ENCODE measurements at places on chromosomes 5 and 9.

DNA sequence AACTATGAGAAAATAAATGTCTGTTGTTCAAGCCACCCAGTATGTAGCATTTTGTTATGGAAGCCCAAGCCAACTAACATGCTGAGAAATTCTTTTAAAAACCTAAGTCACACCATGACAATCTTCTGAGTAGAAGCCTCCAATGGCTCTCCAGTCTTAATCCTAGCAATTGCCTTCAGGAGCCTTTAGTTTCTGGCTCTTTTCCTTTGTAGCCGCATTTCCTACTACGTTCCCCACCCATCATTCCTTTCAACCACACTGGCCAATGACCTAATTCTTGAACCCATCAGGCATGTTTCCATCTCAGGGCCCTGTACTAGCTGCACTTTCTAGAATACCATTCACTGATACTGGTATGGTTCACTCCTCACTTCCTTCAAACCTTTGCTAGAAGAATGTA lies 2.1 kb upstream of the MRPS30 start:
- DNase-seq: no peak

DNA sequence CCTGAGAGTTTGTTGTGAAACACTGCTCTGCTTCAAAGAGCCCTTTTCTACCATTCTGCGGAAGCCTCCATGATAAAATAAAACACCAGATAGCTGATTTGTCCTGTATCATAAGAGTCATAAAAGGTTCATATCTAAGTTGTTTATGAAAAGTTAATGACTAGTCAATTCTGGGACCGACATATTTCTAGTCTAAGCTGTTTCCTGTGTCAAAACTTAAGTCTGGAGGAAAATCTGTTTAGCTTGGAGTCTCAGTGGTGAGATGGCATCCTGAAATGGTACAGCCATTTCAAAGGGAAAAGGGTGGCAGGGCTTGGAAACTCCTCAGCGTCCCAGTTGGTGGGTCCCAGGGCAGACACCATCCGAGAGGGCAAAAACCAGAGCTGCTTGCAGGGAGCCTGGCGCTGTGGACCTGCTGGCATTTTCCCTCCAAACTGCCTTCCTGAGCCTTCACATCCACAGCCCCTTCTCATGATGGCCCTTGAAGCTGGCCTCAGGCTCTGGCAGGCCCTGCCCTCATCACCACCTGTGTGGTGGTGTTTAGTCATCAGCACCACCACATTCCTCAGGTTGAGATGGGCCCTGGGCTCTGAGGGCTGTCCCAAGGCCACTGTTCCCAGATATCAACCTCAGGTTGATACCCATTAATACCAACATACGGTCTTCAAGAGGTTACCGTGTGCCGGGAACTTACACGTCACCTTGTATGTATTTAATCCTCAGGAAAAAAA lies 184.0 kb downstream of the HSPA4 start:
- no peak for DNase-seq

- no peak for DNase-seq
These were observed 399.0 kb upstream of the BRINP1 start for GRCh38 chr9:119768266-119768665.

- no peak for DNase-seq
These were observed 11.6 kb upstream of the SUSD1 start for GRCh38 chr9:112186695-112187094.

DNA sequence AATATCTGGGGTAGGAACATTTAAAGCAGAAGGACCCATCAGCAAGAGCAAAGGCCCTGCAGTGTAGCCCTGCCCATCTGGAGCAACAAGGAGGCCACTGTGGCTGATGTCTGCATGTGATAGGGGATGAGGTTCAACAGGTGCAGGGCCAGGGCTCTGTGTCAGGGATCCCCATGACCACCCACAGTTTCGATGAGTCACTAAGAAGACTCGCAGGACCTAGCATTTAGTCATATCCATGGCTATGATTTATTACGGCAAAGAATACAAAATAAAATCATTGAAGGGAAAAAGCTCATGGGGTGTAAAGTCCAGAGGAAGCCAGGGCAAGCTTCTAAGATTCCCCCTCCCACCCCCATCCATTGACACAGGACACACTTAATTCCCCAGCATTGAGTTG lies 188.6 kb downstream of the ADGRV1 start:
- DNase-seq: no peak

- no peak for DNase-seq
These were observed 401.9 kb upstream of the GRIA1 start for GRCh38 chr5:153088538-153088937.

DNA sequence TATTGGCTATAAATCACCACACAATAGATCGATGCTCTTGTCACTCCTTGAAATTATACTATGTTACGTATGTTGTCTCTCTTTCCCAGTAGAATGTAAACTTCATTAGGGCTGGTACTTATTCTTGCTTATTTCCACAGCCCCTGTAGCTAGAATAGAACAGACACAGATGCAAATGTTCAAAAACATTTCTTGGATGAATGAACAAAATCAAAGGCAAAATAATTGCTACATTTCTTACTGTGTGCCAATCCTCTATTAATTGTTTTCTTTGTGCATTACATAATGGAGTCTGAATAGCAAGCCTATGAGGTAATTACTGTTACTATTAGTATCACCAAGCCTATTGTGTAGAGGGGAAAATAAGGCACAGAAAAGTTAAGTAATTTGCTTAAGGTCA lies 725 bp upstream of the OR13C2 start:
- no peak for DNase-seq

Measured in nucleus accumbens (tissue), 56 donors.